ENCODE measurements at places on chromosomes 12 and 14.

DNA sequence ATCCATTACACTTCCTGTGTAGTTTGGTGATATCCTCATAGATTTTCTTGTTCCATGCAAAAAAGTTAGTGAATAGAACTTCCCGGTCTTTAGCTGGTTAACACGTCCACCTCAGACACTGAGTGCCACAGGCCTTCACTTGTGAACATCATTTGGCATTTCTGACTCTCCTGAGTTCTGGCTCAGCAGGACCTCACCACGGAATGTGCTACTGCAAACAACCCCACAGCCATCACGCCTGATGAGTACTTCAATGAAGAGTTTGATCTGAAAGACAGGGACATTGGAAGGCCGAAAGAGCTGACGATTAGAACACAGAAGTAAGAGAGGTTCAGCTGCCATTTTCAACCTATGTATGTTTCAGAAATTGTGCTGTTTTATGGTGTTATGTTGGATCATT lies 20.0 kb downstream of the C12orf76 start:
- no peak for DNase-seq

DNA sequence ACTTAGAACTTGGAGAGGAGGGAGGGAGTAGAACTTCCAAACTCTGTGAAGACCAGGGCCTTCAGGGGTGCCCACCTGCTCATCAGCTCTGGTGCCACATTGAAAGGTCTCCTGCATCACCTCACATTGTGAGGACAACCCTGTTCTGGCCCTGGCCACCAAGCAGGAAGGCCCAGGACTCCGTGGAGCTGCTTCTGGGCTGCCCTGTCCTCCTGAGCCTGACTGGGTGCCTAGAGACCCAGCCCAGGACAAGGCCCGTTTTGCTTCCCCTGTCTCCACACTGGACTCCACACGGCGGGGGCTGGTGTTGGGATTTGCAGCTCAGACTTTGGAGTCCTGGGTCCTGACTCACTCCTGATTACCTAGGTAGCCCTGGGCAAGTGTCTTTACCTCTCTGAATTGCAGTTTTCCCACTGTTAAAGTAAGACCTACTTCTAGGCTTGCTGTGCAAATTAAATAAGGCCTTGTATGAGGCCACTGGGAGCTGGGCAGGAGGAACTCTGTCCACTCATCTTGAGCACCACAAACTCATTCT lies 12.5 kb upstream of the KRT82 start:
- DNase-seq: no peak

DNA sequence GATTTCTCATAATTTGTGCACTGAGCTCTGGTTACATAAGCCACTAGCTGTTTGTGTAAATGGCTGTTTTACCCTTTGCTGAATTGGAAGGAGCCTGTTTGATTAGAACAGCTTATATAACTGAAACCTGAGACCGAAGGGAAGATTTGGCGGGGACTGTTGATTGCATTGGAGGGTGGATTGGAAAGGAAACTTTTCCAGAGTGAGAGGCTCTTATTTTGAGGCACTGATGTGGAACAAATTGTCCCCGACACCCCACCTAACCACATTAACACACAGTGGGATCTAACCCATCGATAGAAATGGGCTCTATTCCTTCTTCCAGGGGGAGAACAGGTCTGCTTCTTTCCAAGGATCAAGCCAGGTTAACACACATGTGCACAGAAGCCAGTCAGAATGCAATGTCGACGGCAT lies 51.7 kb downstream of the TMEM30B start:
- DNase-seq: no peak

GRCh38 chr12:45756666-45757065 lies 27.2 kb downstream of the ARID2 start:
- no peak for DNase-seq

DNA sequence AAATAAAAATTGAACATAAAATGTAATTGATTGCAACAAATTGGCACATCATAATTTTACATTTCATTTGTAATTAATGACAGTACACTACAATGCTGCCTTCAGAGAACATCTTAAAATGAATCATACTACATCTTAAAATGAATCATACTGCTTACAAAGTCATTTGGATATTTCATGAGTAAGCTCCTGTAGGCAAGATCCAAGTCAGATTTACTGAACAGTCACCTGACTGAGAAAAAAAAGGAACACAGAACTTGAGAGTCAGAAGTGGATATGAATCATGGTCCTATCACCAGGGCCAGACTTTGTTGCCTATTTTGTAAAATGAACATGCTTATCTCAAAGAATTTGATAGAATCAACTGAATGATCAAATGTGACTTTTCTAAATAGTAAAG lies 32.7 kb upstream of the FBLN5 start:
- no peak for DNase-seq

DNA sequence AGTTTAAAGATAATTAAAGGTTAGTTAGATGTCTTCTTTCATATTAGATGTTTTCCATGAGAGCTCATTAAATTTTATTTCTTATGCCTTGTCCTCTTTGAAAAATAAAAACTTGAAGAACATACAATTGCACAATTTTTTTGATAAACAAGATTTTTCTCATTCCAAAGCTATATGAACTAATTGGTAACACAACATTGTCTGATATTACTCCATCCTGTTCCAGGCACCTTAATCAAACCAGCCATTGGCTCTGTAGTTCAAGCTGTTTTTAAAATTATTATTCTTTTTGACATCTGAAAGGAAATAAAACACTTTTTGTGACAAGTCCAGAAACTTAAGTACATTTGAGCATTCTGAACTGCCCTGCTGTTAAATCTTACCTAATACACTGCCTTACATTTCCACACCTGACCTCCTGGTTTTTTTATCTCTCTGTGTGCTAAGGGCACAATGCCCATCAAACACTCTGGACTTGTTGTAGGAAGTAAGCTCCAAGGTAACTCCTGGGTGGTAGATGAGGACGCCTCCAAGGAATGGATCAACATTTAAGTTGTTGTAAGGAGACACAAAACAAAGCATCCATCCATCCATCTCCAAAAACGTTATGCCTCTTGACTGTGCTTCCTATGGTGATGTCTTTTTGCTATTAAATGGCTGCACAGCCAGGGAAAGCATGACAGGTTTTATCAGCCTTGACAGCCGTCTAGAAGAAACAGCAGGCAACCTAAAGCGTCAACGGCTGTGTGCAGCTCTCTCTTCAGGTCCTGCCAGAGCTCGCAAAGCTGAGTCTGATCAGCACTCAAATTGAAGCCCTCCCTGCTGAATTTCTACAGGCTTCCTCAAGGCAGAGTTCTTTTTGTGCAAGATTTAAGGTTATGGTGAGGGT lies 449.9 kb upstream of the FLRT2 start:
- no peak for DNase-seq

DNA sequence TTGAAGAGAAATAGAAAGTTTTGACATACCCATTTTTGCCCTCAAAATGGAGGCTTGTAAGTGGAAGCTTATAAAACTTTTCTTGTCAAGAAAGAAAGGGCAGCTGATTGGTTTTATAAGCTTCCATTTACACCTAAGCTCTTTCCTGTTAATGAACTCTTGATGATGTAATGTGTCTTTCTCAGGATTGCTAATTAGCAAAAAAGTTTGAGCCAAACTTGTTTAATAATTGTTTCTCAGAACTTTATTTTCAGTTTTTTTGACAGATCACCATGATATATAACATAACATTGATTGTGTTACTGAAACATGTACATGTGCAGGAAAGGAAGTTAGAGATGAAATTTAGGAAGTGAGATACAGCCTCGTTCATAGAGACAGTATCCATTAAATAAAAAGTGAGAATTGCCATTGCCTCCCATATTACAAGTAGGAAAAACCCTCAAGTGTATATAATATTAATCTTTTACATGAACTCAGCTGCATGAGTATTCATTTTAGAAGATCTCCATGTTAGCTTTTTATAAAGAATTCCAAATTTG lies 26.8 kb downstream of the RIC8B start:
- DNase-seq: no peak

DNA sequence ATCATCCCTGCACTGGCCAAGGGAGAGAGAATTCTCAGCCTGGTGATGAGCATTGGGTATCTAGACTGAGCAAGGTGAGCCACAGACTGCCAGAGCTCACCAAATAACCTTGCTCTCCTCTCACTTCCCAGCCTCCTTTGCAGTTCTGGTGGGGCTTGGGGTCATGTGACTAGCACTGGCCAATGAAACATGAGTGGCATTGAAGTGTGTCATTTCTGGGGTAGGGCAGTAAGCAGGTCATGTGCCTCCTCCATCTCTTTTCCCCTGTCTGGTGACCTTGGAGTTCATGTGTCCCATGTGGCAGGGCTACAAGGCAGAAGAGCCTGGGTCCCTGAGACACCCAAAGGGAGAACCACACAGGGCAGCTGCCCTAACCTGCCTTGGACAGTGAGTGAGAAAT lies 3.6 kb upstream of the KRT72 start:
- no peak for DNase-seq

- DNase-seq: no peak
Measured at GRCh38 chr14:90060965-90061684, 669 bp upstream of the KCNK13 start.

DNA sequence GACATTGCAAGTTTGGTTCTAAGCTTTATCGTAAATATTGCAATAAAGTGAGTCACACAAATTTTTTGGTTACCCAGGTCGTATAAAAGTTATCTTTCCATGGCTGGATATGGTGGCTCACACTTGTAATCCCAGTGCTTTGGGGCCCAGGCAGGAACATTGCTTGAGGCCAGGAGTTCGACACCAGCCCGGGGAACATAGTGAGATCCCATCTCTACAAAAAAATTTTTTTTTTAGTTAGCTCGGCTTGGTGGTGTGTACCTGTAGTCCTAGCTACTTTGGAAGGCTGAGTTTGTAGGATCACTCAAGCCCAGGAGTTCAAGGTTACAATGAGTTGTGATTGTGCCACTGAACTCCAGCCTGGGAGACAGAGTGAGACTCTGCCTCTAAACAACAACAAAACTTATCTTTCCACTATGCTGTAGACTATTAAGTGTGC lies 24.4 kb downstream of the PRORP start:
- DNase-seq: no peak

DNA sequence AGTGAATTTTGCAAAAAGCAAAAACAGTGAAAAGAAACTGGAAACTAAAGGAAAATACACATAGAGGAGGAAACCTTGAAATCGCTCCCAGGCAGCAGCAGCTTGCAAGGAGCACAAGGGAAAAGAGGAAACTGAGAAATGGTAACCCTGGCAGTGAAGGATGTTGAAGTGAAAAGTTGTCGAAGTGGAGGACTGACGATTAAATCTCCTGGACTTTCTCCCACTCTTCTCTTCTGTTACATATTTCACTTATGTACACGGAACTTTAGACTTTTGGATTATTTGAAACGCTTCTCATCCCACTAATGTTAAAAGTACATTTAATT lies 388.8 kb upstream of the USP15 start:
- no peak for DNase-seq

DNA sequence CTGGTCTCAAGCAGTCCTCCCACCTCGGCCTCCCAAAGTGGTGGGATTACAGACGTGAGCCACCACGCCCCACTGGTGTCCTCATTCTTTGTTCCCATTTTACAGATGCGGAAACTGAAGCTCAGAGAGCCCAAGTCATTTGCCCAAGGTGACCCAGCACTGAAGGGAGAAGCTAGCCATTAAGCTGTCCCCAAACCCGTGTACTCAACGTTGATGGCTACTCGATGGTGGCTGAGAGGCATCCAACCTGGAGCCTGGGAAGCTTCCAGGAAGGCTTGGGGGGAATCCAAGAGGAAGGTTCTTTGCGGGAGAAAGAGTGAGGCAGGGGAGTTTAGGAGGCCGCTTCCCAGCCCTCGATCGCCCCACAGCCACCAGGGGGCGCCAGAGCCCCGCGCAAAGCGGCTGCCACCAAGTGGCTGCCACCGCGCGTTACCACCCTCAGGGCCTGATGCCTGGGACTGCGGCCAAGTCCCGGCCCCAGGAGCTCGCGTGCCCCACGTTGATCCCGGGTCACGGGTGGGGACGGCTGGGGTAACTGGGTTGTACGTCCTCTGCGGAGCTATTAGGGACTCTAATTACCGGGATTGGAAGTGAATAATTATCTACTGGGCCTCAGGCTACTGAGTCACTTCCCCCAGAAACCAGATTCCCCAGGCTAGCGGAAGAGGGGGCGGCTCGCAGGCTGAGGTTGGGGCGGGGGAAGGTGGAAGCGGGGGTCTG lies 8.8 kb upstream of the SH2B3 start:
- peak; percentile 42 for DNase-seq

- DNase-seq: no peak
Measured at GRCh38 chr12:131539381-131539780, 171.5 kb upstream of the SFSWAP start.

GRCh38 chr12:1842905-1843640 lies 22.7 kb downstream of the LRTM2 start:
- DNase-seq: no peak

DNA sequence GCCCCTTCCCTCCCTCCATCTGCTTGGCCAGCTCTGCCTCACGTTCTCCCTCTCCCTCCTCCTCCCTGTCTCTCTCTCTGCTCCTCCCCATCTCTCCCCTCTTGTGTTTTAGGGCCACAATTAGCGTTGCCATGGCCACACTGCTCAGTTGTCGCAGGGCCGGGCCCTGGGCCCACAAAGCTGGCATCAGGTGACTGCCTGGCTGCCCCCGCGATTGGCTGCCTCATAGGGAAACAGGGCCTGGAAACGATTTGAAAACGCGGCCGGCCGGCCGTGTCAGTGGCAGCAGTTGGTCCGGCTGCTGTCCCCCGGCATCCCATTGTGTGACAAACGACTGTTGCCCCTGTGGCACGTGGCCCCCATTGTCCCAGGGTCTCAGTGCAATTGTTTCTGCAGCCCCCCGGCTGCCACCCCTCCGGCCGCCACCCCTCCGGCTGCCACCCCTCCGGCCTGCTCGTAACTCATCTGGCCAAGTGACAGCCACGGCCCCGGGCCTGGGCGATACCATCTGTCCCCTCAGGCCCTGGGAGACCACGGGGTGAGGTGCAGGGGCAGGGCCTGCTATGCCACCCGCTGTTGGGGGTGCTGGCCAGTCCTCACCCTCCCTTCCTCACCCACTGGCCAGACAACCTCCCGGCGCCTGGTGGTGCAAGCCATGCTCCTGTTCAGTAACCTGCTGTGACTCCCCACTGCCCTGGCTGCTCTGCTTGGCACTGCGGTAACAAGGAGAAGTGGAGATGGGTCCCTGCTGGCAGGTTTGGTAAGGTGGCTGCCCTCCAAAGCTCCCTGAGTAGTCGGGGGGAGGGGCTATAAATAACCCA lies 17.4 kb downstream of the FOXN4 start:
- no peak for DNase-seq

DNA sequence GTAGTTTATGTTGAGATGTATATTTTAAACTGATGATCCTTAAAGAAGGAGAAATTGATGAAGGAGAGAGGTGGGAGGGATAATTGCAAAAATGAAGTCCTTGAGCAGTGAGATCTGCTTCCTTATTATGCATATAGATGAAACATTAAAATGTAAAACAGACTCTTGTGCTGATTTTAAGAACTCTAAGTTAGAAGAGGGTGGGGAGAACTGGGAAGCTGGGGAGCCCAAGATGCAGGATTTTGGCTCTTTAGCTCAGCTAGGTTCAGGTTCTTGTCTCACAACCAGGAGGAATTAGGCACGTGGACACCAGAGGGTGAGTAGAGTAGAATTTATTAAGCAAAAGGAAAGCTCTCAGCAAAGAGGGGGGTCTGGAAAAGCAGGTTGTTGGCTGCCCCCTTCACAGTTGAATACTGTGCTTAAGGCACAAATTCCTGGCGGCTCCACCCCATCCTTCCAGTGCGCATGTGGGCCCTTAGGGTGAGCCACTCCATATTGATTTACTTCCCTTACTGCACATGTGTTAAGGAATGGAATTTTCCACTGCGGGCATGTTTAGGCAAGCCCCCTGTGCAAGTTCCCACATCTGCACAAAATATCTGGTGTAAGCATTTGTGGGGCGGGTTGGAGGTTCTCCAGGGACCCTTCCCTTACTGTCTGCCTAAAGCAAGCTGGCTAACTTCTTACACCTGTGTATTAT lies 141.9 kb downstream of the BICD1 start:
- DNase-seq: no peak
